ENCODE measurements at places on chromosomes 1 and 21.

GRCh38 chr1:93106226-93106625, 27.1 kb downstream of the MTF2 start:
- H3K4me3 ChIP-seq = no peak overlapping the region
- no peaks in the 10 kb centered on the region for H3K36me3 ChIP-seq
- H3K4me1 ChIP-seq = no peaks in the 10 kb centered on the region
- no peak for DNase-seq
- no peaks in the 10 kb centered on the region for H3K27me3 ChIP-seq

- H3K4me1 ChIP-seq = no peaks in the 10 kb centered on the region
- H3K4me3 ChIP-seq = no peak overlapping the region
- H3K27me3 ChIP-seq = no peaks in the 10 kb centered on the region
- no peak for DNase-seq
Measured at GRCh38 chr1:114607223-114607622, 25.8 kb upstream of the BCAS2 start.

DNA sequence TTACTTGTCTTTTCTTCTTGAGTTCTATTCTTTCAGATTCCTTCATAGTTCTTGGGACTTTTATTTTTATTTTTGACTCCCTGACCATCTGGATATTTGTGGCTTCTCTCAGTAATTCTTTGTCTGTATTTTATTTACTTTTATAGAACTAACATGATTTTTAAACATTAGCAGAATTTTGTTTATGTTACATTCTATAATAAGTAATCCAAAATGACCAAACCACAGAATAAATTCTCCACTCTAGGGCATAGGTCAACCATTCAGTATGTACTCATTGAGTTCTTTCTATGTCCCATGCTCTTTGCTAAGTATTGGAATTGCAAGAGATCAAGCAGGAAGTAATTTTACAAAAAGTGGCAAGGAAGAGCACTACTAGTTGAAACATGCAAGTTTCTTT, 969.0 kb downstream of the TTLL7 start:
- H3K27ac ChIP-seq = no peak overlapping the region
- no peak for DNase-seq
- H3K4me1 ChIP-seq = no peaks in the 10 kb centered on the region
- no peaks in the 10 kb centered on the region for H3K36me3 ChIP-seq
- no peaks in the 10 kb centered on the region for H3K27me3 ChIP-seq

DNA sequence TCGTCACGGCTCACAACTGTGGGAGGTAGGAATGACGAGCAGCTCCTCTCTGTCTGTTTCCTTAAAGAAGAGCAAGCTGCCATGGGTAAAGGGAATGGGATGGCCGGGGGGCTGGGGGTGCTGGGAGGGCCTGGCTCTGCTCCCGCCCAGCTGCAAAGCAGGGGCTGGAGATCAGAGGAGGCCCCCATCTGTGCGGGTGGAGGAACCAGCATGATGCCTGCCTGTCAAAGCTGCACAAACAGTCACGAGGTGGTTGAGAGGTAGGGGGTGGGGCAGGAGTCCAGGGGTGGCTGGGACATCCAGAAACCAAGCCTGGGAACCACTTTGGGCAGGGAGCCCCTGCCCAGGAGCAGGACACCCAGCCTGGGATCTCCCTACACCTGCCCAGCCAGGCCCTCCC, 12.6 kb downstream of the SLC41A1 start:
- DNase-seq = no peak
- no peak overlapping the region for H3K27ac ChIP-seq
- peaks cover 54% of the 10 kb centered on the region for H3K36me3 ChIP-seq
- H3K27me3 ChIP-seq = no peaks in the 10 kb centered on the region
- H3K4me3 ChIP-seq = no peak overlapping the region

DNA sequence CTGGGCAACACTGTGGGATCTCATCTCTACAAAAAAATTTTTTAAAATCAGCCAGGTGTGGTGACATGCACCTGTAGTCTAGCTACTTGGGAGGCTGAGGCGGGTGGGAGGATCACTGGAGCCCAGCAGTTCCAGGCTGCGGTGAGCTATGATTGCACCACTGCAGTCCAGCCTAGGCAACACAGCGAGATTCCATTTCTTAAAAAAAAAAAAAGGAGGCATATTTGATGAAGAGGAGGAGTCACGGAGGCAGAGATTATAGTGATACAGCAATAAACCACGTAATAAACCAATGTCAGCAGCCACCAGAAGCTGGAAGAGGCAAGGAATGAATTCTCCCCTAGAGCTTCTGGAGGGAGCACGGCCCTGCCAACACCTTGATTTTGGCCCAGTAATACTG, 4.0 kb downstream of the LIX1L start:
- no peak overlapping the region for H3K27ac ChIP-seq
- DNase-seq = no peak
- no peaks in the 10 kb centered on the region for H3K27me3 ChIP-seq
- H3K4me1 ChIP-seq = peaks cover 6% of the 10 kb centered on the region

GRCh38 chr1:6245869-6246496, 2.0 kb downstream of the HES3 start:
- no peaks in the 10 kb centered on the region for H3K36me3 ChIP-seq
- peaks cover 36% of the 10 kb centered on the region for H3K4me1 ChIP-seq
- DNase-seq = no peak
- H3K4me3 ChIP-seq = peak overlapping the region; percentile 42
- peaks cover 15% of the 10 kb centered on the region for H3K27me3 ChIP-seq

DNA sequence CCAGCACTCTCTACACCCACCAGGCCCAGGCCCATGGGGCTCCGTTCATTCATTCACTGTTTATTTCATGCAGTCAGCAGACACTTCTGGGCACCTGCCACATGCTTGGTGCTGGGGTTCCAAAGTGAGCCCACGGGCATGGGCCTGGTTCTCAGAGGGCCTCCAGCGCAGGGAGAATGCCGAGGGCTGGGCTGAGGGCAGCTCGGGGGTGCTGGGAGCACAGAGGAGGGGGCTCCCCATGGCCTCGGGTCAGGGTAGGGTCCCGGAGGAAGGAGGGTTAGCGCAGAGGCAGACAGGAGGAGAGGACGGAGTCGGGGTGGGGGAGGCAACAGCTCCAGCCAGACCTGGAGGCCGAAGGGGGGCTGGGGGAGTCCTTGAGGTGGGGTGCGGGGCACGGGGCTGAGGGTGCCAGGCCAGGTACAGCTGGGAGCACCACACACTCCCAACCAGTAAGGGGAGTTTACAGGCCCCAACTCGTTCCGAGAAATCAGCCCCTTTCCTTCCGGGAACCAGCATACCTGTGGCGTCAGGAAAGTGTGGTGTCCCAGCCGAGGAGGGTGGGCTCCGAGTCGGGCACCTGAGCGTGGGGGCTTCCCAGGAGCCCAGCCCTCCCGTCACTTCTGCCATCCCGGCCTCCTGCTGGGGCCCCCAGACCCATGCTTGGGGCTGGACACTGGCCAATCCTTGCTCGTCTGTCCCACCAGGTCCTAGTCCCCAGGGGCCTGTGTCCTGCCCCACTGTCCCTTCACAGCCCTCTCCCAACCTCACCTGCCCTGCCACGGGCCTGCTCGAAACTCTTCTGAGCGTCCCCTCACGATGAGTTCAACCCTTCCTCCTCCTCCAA, 10.8 kb downstream of the ARHGEF16 start:
- no peaks in the 10 kb centered on the region for H3K27me3 ChIP-seq
- no peak for DNase-seq
- peaks cover under 1% of the 10 kb centered on the region for H3K4me1 ChIP-seq

DNA sequence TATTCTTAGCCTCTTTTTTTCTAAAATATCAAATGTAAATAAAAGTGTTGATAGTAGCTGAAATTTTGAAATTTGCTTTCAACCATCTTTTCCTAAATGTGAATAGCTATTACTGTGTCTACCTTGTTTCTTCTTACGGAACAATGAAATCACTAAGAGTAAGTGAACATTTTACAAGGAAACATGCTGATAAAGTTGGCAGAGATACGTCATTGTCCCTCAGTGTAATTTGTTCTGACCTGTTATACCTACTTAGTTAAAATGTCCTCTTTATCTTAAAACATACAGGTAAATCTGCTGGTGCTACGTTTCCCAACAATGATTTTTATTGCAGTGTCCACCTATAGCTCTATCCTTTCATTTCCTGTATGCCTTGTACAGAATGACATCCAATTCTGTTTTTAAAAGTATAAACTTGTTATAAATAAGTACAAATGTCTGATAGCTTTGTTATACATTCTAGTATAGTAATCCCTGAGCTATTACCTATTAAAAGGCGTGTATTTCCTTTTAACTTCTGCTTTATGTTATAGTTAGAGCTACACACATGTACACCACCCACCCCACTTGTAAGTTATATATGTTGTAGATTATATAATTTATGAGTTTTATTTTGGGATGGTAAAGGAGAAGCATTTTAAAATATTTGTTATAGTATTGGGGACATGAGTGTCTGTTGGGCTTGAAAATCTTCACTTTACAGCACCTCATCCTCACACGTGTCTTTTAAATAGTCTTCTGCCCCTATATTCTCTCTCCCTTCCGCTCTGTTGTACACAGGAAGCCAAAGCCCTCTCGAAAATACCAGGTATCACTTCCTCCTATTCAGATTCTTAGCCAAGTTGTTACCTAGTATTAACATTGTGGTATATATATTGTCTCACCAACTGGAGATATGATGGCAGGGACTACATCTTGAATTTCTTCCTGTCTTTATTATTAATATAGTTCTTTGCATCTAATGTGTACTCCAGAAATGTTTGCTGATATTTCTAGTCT, 25.2 kb downstream of the LAMC1 start:
- no peak overlapping the region for H3K27ac ChIP-seq
- H3K27me3 ChIP-seq = no peaks in the 10 kb centered on the region

- H3K27me3 ChIP-seq = no peaks in the 10 kb centered on the region
- no peaks in the 10 kb centered on the region for H3K36me3 ChIP-seq
- DNase-seq = no peak
- H3K4me3 ChIP-seq = no peak within 1 kb of the TSS
- H3K4me1 ChIP-seq = no peaks in the 10 kb centered on the region
- no peak within 1 kb of the TSS for H3K27ac ChIP-seq
Measured at GRCh38 chr1:157551694-157552693, at the start of gene FCRL5. TSS of gene FCRL5 (minus strand) at chr1:157552515. CDS start at chr1:157552362, 153 bp downstream.

DNA sequence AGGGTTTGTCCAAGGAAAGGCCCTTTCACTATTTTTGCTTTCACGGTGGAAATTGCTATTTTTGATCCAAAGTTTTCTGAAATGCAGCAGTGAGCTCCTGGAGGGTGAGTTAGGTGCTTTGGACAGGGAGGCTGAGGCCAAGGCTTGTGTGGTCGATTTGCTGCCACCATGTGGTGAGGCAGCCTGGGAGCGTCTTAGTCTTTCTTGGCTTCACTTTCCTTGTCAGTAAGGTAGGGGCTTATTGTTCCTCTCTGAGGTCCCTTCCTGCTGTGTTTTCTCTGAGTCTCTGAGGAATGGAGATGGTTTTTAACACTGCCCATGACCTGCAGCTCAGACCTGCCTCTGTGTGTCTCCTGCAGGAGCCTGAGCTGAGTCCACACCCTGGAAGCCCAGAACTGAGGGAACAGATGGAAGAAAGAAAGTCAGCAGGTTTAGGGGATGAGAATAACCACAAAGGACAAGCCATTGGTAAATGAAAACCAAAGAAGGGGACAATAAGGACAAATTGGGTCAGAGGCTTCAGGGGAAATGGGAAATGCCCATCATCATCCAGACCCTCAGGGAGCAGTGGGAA, 20.1 kb upstream of the S100A10 start:
- H3K27ac ChIP-seq = no peak overlapping the region
- H3K4me1 ChIP-seq = no peaks in the 10 kb centered on the region
- no peaks in the 10 kb centered on the region for H3K27me3 ChIP-seq
- no peaks in the 10 kb centered on the region for H3K36me3 ChIP-seq
- DNase-seq = no peak

DNA sequence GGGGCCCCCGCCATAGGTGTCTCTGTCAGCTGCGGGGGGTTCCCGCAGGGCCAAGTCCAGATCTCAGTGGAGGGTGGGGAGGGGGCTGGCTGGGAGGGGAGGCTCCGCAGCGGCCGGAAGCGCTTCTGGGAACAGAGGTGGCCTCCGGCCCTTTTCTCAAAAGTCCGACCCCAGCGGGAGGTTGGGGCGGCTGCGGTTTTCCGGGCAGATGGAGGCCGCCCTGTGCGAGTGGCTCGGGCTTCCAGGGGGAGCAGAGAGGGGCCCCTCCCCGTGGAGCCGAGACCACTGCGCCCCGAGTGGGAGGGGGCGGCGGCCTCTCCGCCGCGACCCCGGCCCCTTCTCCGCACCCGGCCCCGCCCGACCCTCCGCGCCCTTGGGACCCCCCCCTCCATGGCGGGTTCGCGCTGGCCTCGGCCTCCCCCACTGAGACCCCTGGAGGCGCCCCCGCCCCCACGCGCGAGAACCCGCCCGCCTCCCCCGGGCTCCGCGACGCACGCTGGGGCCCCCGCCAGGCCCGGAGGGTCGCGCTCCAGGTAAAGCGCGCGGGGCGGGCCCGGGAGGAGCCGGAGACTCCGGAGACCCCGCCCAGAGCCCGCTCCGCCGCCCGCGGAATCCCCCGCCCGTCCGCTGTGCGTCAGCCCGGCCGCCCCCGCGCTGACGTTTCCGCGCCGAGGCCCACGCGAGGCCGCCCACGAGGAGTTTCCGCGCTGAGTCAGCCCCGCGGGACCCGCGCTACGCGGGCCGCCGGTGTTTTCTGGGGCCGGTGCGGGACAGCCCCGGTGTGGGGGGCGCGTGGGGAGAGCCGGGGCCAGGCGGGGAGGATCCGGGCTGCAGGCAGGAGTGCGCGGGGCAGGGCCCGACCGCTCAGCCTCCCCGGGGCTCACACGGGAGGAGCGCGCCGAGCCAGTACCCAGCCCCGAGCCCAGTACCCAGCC, 5.2 kb downstream of the TNFRSF18 start:
- peak overlapping the region; percentile 79 for H3K4me3 ChIP-seq
- H3K27ac ChIP-seq = no peak overlapping the region
- peak; percentile 27 for DNase-seq

- no peaks in the 10 kb centered on the region for H3K36me3 ChIP-seq
- H3K27me3 ChIP-seq = no peaks in the 10 kb centered on the region
- no peak for DNase-seq
- no peak overlapping the region for H3K4me3 ChIP-seq
- peaks cover 12% of the 10 kb centered on the region for H3K4me1 ChIP-seq
- H3K27ac ChIP-seq = no peak overlapping the region
Measured at GRCh38 chr1:32985226-32985625, 20.6 kb upstream of the RNF19B start.

- no peak for DNase-seq
- H3K36me3 ChIP-seq = peaks cover 20% of the 10 kb centered on the region
Measured at GRCh38 chr21:31999810-32000468, 127.1 kb downstream of the HUNK start.

DNA sequence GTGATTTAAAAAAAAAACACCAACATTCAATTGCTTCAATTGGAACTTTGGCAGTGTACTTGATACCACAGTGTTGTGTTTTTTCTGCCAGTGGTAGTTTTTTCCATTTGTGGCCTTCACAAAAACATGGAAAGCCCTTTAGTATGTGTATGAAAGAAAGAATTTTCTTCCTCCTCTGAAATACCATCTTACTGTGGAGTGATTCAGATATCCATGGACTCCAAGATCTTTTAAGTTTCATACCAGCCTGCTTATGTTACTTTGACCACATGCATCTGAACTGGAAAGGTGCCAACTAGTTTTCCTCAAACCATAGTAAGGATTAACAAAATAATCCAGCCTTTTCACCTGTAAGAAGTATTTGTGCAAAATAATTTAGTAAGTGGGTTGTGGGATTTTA, 3.4 kb downstream of the PPP2R5A start:
- H3K27me3 ChIP-seq = no peaks in the 10 kb centered on the region
- no peak overlapping the region for H3K4me3 ChIP-seq
- H3K27ac ChIP-seq = no peak overlapping the region
- no peaks in the 10 kb centered on the region for H3K36me3 ChIP-seq

Measured in neuronal stem cell (in vitro differentiated cells).